Trophoblast cell (in vitro differentiated cells and primary cell): ENCODE measurements at places on chromosomes 7 and 10.

GRCh38 chr7:154774303-154774969 is 228.5 kb downstream of the PAXIP1 start:
- H3K36me3 ChIP-seq, result no peaks in the 10 kb centered on the region
- H3K4me3 ChIP-seq, result no peak overlapping the region
- DNase-seq, result no peak
- H3K4me1 ChIP-seq, result no peaks in the 10 kb centered on the region
- H3K27ac ChIP-seq, result no peak overlapping the region
- no peaks in the 10 kb centered on the region for H3K27me3 ChIP-seq

- H3K4me3 ChIP-seq, result no peak overlapping the region
- H3K27ac ChIP-seq, result no peak overlapping the region
- no peak for DNase-seq
- no peaks in the 10 kb centered on the region for H3K27me3 ChIP-seq
- H3K36me3 ChIP-seq, result no peaks in the 10 kb centered on the region
Measured at GRCh38 chr7:150988230-150989226, 2.3 kb upstream of the NOS3 start.

GRCh38 chr7:40763319-40764287 is 628.8 kb downstream of the SUGCT start:
- H3K27me3 ChIP-seq, result no peaks in the 10 kb centered on the region
- H3K4me1 ChIP-seq, result no peaks in the 10 kb centered on the region
- no peak for DNase-seq
- no peak overlapping the region for H3K27ac ChIP-seq

DNA sequence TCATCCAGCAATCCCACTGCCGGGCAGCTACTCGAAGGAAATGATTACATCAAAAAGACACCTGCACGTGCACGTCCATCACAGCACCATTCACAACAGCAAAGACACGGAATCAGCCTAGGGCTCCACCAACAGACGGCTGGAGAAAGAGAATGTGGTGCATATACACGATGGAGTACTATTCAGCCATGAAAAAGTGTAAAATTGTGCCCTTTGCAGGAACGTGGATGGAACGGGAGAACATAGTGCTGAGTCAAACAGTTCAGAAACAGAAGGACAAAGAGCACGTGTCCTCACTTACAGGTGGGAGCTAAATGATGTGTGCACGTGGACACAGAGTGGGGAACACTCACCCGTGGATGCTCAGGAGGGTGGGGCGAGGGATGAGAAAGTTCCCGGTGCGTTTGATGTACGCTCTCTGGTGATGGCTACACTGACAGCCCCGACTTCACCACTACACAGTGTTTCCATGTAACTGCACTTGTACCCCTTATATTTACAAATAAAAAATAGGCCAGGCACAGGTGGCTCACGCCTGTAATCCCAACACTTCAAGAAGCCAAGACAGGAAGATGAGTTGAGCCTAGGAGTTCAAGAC is 92.0 kb downstream of the PDGFA start:
- H3K36me3 ChIP-seq, result no peaks in the 10 kb centered on the region
- no peaks in the 10 kb centered on the region for H3K4me1 ChIP-seq
- no peak overlapping the region for H3K4me3 ChIP-seq
- no peaks in the 10 kb centered on the region for H3K27me3 ChIP-seq
- H3K27ac ChIP-seq, result no peak overlapping the region

GRCh38 chr7:18402488-18403183 is 92.9 kb upstream of the HDAC9 start:
- H3K27me3 ChIP-seq, result no peaks in the 10 kb centered on the region
- no peaks in the 10 kb centered on the region for H3K36me3 ChIP-seq
- DNase-seq, result peak; percentile 23
- H3K4me3 ChIP-seq, result no peak overlapping the region

GRCh38 chr7:27244488-27245123 is 2.0 kb downstream of the EVX1 start:
- peaks cover 15% of the 10 kb centered on the region for H3K4me1 ChIP-seq
- no peak for DNase-seq
- H3K36me3 ChIP-seq, result no peaks in the 10 kb centered on the region
- H3K27ac ChIP-seq, result no peak overlapping the region
- no peak overlapping the region for H3K4me3 ChIP-seq

DNA sequence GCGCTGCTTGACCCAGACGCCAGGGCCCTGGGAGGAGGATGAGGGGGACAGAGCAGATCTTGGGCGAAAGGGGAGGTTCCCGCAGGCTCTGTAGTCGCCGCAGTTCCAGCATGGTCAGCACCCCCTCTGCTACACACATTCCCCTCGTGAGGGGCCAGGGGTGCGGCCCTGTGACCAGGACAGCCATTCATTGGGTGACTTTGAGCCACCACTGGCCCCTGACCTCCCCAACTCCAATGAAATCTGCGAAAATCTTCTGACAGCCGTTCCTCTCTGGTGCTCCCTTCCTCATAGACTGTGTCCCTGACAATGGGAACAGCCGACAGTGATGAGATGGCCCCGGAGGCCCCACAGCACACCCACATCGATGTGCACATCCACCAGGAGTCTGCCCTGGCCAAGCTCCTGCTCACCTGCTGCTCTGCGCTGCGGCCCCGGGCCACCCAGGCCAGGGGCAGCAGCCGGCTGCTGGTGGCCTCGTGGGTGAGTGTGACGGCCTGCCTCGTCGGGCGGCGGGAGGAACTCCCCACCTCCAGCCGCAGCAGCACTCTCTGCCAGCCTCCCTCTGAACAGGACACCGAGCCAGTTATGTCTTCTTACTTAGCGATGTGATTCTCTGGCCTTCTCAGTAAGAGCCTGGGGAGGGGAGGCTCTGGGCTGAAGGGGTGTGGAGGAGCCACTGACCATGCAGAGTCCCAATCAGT is 825 bp downstream of the TMEM176A start:
- no peak overlapping the region for H3K27ac ChIP-seq
- no peak overlapping the region for H3K4me3 ChIP-seq
- peaks cover 36% of the 10 kb centered on the region for H3K27me3 ChIP-seq
- peaks cover 9% of the 10 kb centered on the region for H3K4me1 ChIP-seq

DNA sequence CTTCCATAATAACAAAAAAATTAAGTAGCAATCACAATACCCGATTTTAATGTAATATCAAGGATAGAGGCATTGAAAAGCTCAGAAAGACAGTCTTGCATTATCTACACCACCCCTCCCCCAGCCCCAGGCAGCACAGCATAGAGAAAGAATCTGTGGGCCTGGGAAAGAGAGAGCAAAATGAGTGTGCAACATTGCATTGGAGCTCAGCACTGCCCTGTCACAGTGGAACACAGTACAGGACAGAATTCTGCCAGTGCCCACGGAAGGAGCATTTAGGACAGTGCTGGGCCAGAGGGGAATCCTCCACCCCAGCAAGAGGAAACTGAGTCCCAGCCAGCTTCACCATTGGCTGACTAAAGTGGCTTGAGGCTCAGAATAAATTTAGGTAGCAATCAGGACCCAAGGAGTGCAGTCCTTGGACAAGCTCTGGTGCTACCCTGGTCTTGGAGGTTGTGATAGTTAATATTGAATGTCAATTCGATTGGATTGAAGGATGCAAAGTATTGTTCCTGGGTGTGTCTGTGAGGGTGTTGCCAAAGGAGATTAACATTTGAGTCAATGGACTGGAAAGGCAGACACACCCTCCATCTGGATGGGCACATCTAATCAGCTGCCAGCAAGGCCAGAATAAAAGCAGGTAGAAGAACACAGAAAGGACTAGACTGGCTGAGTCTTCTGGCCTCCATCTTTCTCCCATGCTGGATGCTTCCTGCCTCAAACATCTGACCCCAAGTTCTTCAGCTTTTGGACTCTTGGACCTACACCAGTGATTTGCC is 234.4 kb downstream of the ANK3 start:
- no peak for DNase-seq
- H3K4me1 ChIP-seq, result peaks cover 2% of the 10 kb centered on the region

DNA sequence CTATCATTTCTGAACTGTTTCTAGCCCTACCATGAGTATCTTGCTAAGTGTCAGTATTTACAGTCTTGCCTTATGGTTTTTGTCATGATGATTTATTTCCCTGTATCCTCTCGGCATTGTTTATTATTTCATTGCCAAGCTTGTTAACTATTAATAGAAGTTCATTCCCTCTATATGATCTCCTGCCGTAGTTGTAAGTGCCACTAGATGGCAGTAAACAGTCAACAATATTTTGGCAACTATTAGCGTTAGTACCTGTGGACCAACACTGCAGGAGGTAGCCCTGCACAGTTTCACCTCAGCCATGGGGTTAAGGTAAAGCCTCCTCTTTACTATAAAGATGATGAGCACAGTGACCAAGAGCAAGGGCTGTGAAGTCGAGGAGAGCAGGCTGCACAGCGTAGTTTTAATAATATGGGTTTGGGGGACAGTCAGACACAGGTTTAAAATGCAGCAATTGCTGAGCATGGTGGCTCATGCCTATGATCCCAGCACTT is 26.1 kb upstream of the CCNJ start:
- DNase-seq, result peak; percentile 52
- no peaks in the 10 kb centered on the region for H3K36me3 ChIP-seq
- H3K27ac ChIP-seq, result no peak overlapping the region
- no peaks in the 10 kb centered on the region for H3K27me3 ChIP-seq
- no peak overlapping the region for H3K4me3 ChIP-seq

- no peak overlapping the region for H3K4me3 ChIP-seq
- H3K4me1 ChIP-seq, result no peaks in the 10 kb centered on the region
- H3K27me3 ChIP-seq, result no peaks in the 10 kb centered on the region
- H3K36me3 ChIP-seq, result no peaks in the 10 kb centered on the region
Measured at GRCh38 chr10:11057018-11057417, 39.3 kb downstream of the CELF2 start.

GRCh38 chr10:35579726-35580422 is 25.3 kb upstream of the GJD4 start:
- peaks cover under 1% of the 10 kb centered on the region for H3K4me1 ChIP-seq
- H3K27me3 ChIP-seq, result no peaks in the 10 kb centered on the region
- no peak overlapping the region for H3K4me3 ChIP-seq
- no peak overlapping the region for H3K27ac ChIP-seq
- DNase-seq, result no peak
- H3K36me3 ChIP-seq, result peaks cover under 1% of the 10 kb centered on the region

DNA sequence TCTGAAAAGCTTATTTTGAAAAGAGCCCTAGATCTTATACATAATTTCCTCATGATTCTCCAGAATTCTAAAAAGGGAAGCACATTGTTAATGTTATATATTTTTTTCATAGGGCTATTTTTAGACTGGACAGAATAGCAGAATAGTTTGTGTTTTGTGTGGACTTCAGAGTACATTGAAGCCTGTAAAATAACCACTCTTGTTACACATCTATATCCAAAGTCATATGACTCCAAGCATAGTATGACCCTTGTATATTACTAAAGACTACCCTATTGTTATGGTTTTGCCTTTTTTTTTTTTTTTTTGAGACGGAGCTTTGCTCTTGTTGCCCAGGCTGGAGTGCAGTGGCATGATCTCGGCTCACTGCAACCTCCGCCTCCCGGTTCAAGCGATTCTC is 26.1 kb upstream of the FIS1 start:
- H3K4me1 ChIP-seq, result no peaks in the 10 kb centered on the region
- H3K27ac ChIP-seq, result no peak overlapping the region

DNA sequence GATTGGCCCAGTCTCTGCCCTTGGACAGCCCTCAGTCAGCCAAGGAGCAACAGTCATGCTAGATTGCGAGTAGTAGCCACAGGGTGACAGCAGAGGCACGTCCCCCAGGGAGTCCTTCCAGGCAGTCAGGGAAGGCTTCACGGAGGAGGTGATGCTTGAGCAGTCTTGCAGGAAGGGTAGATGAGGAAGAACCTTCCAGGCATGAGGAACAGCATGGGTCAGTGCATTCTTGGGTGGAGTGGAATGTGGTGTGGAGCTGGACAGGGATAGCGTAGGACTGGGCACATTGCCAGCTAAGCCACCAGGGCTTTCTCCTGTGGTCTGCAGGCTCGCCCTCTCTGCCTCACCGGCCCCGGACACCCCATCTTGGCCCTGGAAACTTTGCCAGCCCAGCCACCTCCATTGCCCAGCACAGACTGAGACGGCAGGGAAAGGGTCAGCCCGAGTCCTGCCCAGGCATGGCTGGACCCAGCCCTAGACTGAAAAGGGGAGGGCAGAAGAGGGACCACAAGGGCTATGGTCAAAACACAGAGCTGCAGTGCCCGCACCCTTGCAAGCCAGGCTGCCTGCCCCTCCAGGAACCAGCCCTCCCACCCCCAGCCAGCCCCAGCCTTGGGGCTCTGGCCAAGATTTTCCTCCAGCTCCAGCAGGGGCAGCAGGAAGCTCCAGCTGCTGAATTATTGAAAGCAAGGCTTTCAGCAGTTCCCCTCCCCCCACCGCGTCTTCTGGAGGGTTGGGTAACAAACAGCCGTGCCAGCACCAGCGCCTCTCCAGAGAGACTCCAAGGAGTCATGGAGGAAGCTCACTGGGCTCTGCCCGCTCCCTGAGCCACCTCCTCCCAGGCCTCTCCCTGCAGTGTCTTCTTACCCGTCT is 18.7 kb downstream of the SRRM3 start:
- no peak overlapping the region for H3K4me3 ChIP-seq
- no peaks in the 10 kb centered on the region for H3K4me1 ChIP-seq
- peak; percentile 22 for DNase-seq
- no peak overlapping the region for H3K27ac ChIP-seq
- H3K36me3 ChIP-seq, result no peaks in the 10 kb centered on the region
- H3K27me3 ChIP-seq, result no peaks in the 10 kb centered on the region

GRCh38 chr10:30538086-30538485 is 91.5 kb downstream of the LYZL2 start:
- H3K27ac ChIP-seq, result no peak overlapping the region
- no peaks in the 10 kb centered on the region for H3K27me3 ChIP-seq
- H3K4me1 ChIP-seq, result peaks cover 2% of the 10 kb centered on the region
- DNase-seq, result peak; percentile 32
- no peak overlapping the region for H3K4me3 ChIP-seq

GRCh38 chr7:45661302-45661995 is 87.3 kb downstream of the ADCY1 start:
- H3K27ac ChIP-seq, result no peak overlapping the region
- DNase-seq, result no peak
- no peak overlapping the region for H3K4me3 ChIP-seq
- H3K36me3 ChIP-seq, result no peaks in the 10 kb centered on the region

GRCh38 chr7:19368491-19368925 is 223.3 kb upstream of the FERD3L start:
- DNase-seq, result no peak
- H3K4me3 ChIP-seq, result no peak overlapping the region
- H3K36me3 ChIP-seq, result no peaks in the 10 kb centered on the region

- no peaks in the 10 kb centered on the region for H3K36me3 ChIP-seq
- no peak for DNase-seq
- no peak overlapping the region for H3K27ac ChIP-seq
- no peak overlapping the region for H3K4me3 ChIP-seq
- H3K4me1 ChIP-seq, result no peaks in the 10 kb centered on the region
Measured at GRCh38 chr10:1199897-1200721, 143.9 kb downstream of the WDR37 start.

- no peak overlapping the region for H3K4me3 ChIP-seq
- no peaks in the 10 kb centered on the region for H3K4me1 ChIP-seq
- no peaks in the 10 kb centered on the region for H3K36me3 ChIP-seq
Measured at GRCh38 chr10:18308600-18308999, 168.4 kb downstream of the CACNB2 start.
